ELR (cell line): ENCODE measurements at places on chromosomes 5 and 9.

- DNase-seq: no peak
Measured at GRCh38 chr5:176545737-176546509, 3.2 kb upstream of the CDHR2 start.

- DNase-seq: no peak
Measured at GRCh38 chr5:178589180-178590140, 733 bp downstream of the COL23A1 start.

GRCh38 chr9:86836797-86837196 is 110.5 kb downstream of the GAS1 start:
- DNase-seq: no peak

DNA sequence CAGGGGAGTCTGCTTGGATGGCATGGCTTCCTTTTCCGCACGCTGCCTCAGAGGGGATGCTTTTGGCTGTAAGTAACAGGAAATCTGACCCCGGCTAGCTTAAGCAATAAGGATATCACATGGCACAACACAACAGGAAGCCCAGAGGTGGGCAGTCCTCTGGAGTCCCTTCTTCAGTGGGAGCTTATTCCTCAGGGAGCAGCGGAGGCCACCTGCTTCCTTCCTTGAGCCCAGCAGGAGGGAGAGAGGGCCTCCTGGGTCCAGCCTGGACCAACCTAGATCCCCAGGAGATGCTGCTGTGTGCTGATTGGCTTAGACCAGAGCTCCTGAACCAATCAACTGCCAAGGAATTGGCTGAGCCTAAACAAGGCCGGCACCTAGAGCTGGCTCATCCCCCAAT is 66.3 kb downstream of the C9orf50 start:
- no peak for DNase-seq

DNA sequence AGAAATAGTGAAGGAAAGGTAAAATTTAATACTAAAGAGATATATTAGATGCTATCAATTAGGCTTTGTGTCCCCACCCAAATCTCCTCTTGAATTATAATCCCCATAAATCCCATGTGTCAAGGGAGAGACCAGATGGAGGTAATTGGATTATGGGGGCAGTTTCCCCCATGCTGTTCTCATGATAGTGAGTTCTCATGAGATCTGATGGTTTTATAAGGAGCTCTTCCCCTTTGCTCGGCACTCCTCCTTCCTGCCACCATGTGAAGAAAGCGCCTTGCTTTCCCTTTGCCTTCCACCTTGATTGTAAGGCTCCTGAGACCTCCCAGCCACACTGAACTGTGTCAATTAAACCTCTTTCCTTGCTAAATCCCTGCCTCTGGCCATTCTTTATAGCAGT is 697.0 kb upstream of the RGMB start:
- no peak for DNase-seq

DNA sequence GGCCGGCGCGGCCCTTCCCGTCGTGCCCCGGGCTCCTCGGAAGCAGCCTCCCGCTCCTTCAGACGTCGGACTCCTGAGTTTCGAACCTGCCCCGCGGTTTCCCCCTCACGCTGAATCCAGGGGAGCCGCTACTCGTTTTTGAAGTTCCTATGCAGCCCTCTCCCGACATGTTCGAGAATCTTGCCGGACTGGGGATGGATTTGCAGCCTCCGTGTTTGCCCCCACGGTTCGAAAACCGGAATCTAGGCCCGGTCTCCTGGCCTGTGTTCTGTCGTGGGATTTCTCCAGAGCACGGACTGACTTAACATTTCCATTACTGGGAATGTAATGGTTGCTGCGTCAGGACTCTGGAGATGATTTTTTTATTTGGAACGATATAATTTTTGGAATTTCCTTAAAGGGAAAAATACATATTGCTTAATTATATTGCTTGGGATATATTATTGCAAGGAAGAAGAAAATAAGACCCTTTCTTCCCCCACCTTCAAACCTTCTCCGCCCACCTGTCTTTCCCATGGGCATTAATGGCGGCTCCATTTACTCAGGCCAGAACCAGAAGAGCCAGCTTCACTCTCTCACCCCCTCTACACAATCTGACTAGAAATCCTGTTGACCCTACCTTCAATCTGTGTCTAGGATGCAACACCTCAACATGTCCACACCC is 8.5 kb upstream of the MGAT1 start:
- DNase-seq: peak; percentile 58
